ENCODE measurements at places on chromosomes 13 and 19. TPM values are rescaled to one million over a fixed set of nuclear protein-coding genes. Genes with fewer than 3 reads are reported as not detected.

The ATCAY gene
- 2.2 TPM for total RNA-seq

The C19orf67 gene
- total RNA-seq, result not detected

The LIPE gene
- 1.6 TPM for total RNA-seq

The SIGLEC8 gene
- total RNA-seq, result not detected

The ZNF540 gene
- total RNA-seq, result 6.4 TPM

The HIPK4 gene
- total RNA-seq, result 0.14 TPM

The CATSPERD gene
- not detected for total RNA-seq

The CGB5 gene
- not detected for total RNA-seq

The CYP4F2 gene
- not detected for total RNA-seq

The ZNF829 gene
- 5.6 TPM for total RNA-seq

The CLEC17A gene
- total RNA-seq, result not detected

The GTF3A gene
- total RNA-seq, result 152 TPM

The GFY gene
- not detected for total RNA-seq

The SH3GL1 gene
- 31.3 TPM for total RNA-seq

The DENND1C gene
- not detected for total RNA-seq

The SULT2A1 gene
- not detected for total RNA-seq

The KLK14 gene
- not detected for total RNA-seq

The RUBCNL gene
- total RNA-seq, result 1.4 TPM

The OR10H1 gene
- total RNA-seq, result not detected

The ACER1 gene
- not detected for total RNA-seq

The UBL3 gene
- total RNA-seq, result 41.1 TPM

The ZNF793 gene
- 6.1 TPM for total RNA-seq

The CD209 gene
- total RNA-seq, result 5.7 TPM

The CERS1 gene
- total RNA-seq, result 3.6 TPM

The HNRNPUL1 gene
- total RNA-seq, result 129 TPM

The TEKTIP1 gene
- not detected for total RNA-seq

The NXNL1 gene
- not detected for total RNA-seq

The URAD gene
- not detected for total RNA-seq

The ITGBL1 gene
- total RNA-seq, result 15.0 TPM

The IRGC gene
- not detected for total RNA-seq

The SSC5D gene
- 9.9 TPM for total RNA-seq

The PALM3 gene
- 0.66 TPM for total RNA-seq

The ZNF20 gene
- total RNA-seq, result 2.2 TPM

The SLC17A7 gene
- total RNA-seq, result 0.82 TPM

The CLEC4M gene
- 1.4 TPM for total RNA-seq

The FUT2 gene
- total RNA-seq, result not detected

The CPB2 gene
- not detected for total RNA-seq

The EHD2 gene
- 70.2 TPM for total RNA-seq

The ENOX1 gene
- total RNA-seq, result 20.2 TPM

The CACNA1A gene
- total RNA-seq, result not detected

The MLNR gene
- total RNA-seq, result not detected

The TMTC4 gene
- total RNA-seq, result 8.6 TPM

The GIPR gene
- total RNA-seq, result not detected

The CXCL17 gene
- not detected for total RNA-seq

The GNG14 gene
- total RNA-seq, result not detected

The IL11 gene
- not detected for total RNA-seq

The FSD1 gene
- total RNA-seq, result not detected

The AMER2 gene
- total RNA-seq, result 0.49 TPM

The WIZ gene
- total RNA-seq, result 36.7 TPM

The C1QTNF9B gene
- total RNA-seq, result not detected

The ZNF471 gene
- total RNA-seq, result 8.6 TPM

The CFAP97D2 gene
- total RNA-seq, result not detected

The CEACAM7 gene
- 0.49 TPM for total RNA-seq

The CEACAM21 gene
- total RNA-seq, result 4.3 TPM

The PSG6 gene
- total RNA-seq, result not detected

The LILRA5 gene
- total RNA-seq, result not detected

The ZNF613 gene
- 8.1 TPM for total RNA-seq

The ZSCAN1 gene
- total RNA-seq, result not detected

The MAG gene
- 6.1 TPM for total RNA-seq
